ENCODE measurements at places on chromosomes 5 and 9.

- DNase-seq: no peak
Observed at GRCh38 chr9:117704597-117704996, 394 bp downstream of the TLR4 start.

- DNase-seq: peak; percentile 57
Observed at GRCh38 chr9:36407122-36407723, 7.2 kb upstream of the RNF38 start.

GRCh38 chr5:171308453-171309275 is at the start of gene TLX3:
Gene TLX3, plus strand, starts transcription at chr5:171309248. Its CDS starts 118 bp downstream, at chr5:171309366.
- no peak for DNase-seq

DNA sequence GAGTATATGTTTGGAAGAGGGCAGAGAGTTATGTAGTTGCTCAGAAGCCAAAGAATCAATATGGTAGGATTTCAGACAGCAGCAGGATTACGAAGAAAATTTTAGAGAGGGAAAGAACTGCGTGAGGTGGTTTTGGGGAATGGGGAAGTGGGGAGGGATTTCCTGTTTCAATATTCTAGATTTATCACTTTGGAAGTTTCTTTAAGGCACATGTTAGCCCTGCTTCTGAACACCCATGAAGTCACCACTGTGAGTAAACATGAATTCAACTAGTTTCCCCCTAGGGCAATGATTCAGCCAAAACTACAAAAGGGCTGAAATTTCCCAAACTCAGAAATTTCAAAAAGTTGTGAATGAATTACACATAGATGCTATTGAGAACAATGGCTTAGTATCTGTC is 132.2 kb downstream of the EBF1 start:
- peak; percentile 95 for DNase-seq

DNA sequence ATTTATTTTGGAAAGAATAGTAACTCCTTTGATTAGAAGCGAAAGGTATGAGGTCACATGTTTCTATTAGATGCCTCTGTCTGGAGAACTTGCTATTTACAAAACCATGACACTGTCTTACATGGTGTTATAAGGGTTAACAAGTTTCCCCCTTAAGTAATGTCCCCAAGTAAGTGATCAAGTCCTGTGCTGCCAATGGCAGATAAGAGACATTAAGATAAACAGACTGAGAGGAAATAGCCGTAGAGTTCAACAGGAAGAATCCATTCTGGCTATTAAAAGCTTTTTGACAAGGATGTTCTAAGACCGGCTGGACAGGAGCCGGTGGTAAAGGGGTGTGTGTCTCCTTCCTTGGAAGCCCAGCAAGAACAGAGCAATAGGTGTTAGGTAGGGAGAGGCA is 257.5 kb downstream of the GADD45G start:
- no peak for DNase-seq

DNA sequence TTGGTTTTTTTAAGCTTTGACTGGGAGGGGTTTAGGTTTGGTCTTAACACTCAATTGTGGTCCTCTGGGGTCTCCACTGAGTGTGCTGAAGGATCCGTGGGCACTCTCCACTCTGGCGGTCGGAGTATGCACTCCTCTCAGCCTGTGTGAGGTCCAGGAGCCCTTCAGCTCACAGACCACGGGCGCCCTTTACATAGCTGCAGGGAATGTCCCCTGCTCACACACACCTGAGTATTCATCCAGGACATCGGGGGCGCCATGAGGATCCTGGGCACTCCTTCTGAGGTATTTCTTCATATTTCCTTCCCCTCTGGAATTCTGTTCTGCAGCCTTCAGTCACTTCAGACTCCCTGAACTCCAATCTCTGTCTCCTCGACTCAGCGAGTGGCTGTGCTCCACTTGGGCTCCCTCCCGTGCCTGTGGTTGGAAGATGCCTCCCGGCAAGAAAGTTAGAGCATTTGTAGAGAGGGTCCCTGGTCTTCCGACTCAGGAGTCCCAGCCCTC is 12.5 kb downstream of the TRIP13 start:
- no peak for DNase-seq

- no peak for DNase-seq
Observed at GRCh38 chr5:121867403-121867802, 15.7 kb downstream of the FTMT start.

- DNase-seq: no peak
Observed at GRCh38 chr9:105118636-105119035, 125.8 kb upstream of the SLC44A1 start.

- peak; percentile 3 for DNase-seq
Observed at GRCh38 chr9:137417161-137418021, 5.6 kb downstream of the EXD3 start.

DNA sequence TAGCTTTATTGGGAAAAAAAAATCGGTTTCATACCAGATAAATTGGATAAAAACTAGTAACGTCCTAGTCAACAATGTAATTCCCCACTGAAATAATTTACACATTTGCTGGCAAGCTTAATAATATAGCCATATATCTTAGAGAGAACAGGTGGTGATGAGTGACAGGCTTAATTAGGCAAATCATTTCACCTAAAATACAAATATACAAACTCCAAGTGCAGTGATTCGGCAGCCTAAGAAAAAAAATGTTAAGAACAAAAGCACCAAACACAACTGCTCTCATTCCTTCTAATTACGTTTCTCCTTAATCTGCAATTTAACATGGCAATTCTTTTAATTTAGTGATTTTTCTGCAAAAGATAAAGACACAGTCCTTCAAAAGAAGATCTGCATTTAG is 56.0 kb upstream of the SLC25A51 start:
- DNase-seq: no peak

GRCh38 chr5:113749334-113749733 is 235.8 kb downstream of the YTHDC2 start:
- DNase-seq: no peak

DNA sequence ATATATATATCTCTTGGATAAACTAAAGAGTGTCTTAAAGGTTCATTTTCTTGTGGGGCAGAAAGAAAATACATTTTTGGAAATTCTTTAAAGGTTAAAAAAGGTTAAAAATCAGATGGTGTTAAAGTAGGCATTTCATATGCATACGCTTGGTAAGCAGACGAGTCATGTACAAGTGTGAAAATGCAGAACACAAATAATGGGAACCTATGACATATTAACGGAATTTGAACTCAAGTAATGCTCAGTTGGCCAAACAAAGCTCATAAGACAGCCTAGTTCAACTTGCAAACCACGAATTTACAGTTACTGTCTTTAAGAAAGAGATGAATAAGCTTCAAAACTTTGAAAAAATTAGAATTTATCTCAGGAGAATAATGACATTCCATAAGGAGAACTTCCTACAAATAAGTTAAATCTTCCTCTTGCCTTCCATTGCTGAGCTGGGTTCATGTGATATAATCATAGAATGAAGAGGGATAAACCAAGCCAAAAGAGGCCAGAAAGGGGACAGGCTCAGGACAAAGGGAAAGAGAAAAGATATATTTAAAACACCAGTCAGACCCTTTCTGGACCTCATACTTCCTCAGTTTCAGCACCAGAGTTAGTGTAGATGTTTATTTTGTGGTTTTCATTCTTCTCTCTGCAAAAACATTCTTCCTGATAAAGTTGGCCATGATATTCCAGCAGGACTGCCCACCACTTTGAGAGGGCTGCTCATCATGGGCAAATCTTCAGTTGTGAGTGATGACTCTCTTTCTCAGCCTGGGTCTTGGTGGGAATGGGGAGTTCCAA is 256.7 kb upstream of the CD180 start:
- no peak for DNase-seq

DNA sequence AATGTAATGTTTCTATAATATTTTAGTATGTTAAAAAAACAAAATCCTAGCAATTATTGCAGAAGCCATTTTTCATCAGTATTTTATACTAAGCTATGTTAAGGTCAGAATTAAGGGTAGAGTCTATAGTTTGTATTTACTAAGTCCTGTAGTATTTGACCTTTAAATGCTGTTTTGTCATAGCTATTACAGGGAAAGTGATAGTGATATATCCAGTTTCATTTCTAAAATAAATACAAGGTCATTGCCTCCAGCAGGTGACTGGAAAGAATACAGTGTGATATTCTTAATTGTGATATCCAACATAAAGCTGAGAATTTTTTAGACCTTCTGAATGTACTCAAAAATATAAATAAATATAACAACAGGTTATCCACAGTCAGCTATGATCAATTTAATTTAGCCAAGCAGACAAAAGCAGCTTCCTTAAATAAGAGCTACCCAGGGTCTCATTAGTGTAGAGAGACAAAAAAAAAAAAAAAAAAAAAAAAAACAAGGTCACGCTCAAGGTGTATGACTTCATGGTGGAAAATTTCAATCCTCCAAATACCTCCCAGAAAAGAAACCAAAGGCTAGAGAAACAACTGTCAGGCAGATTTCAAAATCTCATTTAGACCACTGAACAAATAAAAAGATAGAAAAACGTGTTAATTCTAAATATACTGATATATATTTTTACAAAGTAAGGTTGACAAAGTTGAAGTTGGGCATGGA is 278.7 kb downstream of the HCN1 start:
- no peak for DNase-seq

GRCh38 chr9:91001146-91001611 is 199.6 kb downstream of the SYK start:
- peak; percentile 13 for DNase-seq

DNA sequence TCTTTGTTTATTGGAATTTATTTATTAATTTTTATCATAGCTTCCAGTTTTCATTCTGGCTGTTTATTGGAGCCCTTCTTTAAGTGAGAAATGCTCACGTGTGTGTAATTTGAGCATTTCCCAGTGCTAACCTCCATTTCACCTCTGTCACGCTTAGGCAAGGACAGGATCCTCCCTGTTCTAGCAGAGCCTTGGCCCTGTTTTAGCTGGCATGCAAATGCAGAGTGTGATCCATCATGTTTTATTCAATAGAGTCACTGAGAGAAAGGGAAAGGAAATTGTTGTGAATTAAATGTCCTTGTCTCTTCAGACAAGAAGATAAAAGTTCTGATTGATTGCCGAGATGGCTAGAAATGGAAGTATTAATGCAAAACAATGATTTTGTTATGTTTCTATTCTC is 137.3 kb upstream of the ACO1 start:
- no peak for DNase-seq

DNA sequence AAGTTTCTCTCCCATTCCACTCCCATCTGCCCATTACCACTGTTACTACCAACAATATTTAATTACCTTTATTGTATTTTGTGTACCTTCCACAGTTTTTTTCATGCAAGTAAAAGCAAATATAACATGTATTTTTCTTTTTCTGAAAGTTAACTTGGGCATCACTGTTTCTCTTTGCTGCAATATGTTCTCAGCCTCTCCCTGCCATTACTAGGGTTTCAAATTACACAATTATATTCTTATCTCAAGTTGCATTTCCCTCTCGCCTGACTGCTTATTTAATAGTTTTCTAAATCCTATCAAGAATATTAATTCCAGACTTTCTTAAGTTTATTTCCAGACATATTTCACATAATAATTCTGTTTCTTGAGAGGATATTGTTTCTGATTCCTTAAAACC is 46.9 kb upstream of the GAS1 start:
- DNase-seq: no peak

- DNase-seq: no peak
Observed at GRCh38 chr5:154520861-154521453, 42.9 kb upstream of the HAND1 start.

DNA sequence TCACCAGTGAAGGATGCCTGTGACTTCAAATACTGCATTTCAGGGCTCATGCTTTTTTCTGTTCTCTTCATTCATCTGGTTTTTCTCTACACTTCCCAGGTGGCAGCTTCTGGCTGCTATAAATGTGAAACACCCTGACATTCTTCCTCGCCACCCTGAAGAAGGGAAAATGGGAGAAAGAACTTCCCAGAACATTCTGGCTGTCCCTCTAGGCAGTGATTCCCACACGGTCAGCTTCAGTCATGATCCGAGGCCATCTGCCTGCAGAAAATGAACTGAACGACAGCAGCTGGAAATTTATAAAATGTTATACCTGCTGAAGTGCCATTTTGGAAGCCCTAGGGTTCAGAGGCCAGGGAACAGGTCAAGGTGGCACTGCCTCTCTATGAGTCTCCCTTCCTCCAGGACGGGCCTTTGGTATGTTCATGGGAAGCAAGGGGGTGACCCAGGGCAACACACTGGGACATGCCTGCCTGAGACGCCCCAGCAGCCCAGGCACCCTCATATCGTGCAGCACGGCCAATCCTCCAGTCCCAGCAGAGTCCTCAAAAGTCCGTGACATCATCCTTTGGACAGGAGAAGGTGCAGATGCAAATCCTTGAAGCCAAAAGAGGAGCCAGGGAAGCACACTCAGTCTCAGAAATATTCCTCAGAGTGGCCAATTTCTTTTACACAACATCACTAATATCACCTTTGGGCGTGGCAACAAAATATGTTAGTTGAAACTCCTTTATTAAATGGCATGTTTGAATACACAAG is 107.1 kb downstream of the SEMA5A start:
- DNase-seq: no peak

DNA sequence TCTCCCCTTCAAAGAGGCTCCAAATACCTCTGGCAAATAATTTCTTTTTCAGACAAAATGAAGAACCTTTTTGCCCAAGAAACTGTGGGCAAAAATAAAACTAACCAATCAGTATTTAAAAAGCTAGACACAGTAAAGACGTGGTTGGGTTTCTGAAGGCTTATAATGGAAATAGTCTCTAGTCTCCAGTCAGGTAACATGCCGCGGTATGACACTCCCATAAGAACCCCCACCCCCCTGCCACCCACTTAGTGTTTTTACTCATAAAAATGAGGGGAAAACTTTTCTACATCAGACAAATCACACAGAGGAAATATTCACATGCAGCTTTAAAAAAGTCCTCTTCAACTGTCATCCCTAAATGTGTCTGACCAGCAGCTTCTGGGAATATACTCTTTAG is 105.3 kb downstream of the THBS4 start:
- DNase-seq: no peak

All from inflammatory macrophage treated with lipopolysaccharide for 4 hours (primary cell).